ENCODE measurements at places on chromosomes 13 and 19.
A peak's percentile ranks its signal among the peaks of the same experiment; 100 is the strongest.

- no peak for DNase-seq
These were observed 348.9 kb downstream of the UQCRFS1 start for GRCh38 chr19:28864024-28864503.

- peak; percentile 66 for DNase-seq
These were observed 9.1 kb downstream of the ZNF653 start for GRCh38 chr19:11496391-11497163.

DNA sequence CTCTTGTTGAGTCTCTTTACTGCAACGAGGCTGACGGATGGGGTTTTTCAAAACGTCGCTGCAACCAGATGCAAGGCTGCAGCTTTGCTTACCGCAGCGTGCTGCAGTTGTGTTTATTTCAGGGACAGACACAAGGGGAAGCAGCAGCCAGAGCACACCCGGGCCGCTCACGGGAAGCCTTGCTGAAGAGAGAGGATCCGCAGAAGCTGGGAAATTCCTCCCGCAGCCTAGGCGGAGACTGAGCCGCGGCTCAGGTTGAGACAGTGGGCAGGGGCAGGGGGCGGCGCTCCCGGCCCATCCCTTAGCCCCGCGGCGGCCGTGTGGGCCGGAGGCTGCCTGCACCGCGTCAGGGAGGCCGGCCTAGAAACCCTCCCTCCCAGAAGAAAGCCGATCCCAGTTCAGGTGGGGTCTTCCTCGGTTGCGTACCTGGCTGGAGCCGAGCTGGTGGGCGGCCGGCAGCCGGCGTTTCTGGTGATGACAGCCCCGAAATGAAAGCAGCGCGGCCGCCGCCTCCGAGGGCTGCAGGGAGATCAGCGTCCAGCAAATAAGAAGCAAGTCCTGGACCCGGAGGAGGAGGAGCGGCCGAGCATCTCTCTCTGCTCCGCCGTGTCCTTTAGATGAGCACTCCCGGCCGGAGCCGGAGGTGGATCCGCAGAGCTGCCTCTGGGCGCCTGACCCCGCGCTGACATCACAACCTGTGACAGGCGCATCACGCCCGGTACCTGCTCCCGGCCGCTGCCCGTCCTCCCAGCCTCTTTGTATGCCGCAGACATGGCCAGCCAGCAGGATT lies at the start of gene FRY:
TSS of gene FRY (plus strand) at position 750 of the 790 bp plus-strand sequence. CDS start at position 772, 22 bp downstream.
- peak; percentile 75 for DNase-seq

DNA sequence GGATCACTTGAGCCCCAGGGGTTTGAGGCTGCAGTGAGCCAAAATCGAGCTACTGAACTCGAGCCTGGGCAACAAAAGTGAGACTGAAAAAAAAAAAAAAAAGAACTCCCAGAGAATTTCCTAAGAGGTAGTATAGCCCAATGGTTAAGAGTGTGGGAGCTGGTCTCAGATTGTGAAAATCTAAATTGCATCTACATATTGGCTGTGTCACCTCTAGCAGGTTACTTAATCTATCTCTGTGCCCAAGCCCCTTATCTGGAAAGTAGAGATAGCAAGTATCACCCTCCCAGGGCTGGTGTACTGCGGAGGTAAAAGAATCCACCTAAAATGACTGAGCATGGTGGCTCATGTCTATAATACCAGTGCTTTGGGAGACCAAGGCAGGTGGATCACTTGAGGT lies 3.7 kb upstream of the PLAUR start:
- DNase-seq: no peak

- no peak for DNase-seq
These were observed 6.7 kb downstream of the KCNJ14 start for GRCh38 chr19:48461982-48462655.

DNA sequence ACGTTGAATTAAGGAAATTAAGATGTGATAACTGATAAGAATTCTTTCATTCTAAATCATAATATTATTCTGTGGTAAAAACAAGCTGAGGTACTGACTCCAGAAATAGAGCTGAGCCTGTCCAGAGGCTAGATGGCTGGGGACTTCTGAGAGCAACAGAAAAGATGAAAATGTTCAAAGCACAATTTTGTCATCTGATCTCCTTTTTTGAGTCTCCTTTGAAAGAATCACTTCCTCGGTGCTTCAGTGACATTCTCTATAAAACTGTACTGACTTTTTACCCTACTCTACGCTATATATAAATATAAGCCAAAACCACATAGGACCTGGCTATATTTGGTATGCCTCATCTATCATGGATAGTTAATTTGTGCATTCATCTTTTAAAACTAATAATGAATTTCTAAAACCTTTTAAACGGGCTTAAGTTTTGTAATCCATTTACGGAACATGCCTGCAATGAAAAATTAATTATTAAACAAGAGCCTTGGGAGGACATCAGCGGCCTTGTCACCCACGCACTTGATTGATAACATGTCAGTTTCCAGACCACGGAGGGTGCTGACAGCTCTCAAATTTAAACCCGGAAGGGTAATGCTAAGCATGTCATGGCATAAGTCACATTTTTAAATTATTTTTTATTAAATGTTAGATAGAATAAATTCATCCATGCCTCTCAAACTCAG lies 235.5 kb downstream of the PCDH9 start:
- peak; percentile 14 for DNase-seq

GRCh38 chr13:44974056-44974793 lies 15.0 kb downstream of the NUFIP1 start:
- peak; percentile 50 for DNase-seq

DNA sequence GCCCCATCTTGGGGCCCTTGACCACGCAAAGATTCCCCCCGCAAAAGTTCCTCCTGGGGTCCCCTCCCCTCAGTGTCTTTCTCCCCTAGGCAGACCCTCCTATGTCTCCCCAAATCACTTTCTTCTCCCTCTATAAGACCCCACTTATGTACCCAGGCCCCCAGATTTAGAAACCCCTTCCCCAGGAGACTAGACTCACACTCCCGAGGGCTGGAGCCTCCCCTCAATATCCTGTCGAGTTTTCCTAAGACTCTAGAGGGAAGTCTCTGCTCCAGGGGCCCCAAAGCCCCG lies 1.4 kb downstream of the SLC1A5 start:
- no peak for DNase-seq

GRCh38 chr13:99565478-99566124 lies 64.3 kb downstream of the TM9SF2 start:
- DNase-seq: no peak

- DNase-seq: no peak
These were observed 1790.8 kb upstream of the PCDH20 start for GRCh38 chr13:63206461-63206860.

DNA sequence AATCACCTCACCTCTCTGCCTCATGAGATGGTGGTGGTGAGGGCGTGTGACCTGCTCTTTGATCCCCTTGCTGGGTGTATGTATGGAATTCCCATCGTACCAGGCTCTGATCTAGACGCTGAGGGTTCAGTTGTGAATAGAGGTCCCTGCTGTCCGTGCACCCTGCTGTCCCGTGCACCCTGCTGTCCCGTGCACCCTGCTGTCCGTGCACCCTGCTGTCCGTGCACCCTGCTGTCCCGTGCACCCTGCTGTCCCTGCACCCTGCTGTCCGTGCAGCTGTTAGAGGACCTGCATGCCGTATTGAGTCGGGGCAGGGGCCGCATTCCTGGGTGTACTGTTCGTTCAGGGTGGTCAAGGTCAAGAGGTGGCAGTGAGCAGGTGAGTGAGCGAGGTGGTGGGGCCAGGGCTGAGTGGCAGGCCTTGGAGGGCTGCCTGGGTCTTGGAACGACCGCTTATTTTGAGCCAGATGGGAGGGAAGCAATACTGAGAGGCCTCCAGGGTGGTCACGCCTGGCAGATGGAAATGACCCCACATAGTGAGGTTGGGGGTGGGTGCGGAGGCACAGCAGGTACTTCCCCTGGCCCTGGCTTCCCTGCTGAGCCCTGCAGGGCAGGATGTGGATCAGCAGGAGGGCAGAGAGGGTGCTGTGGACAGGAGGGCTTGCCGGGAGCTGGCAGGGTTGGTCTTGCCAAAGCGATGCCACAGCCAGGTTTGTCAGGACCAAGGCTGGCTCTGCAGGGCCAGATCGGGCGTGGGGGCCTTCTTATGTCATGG lies 4.6 kb upstream of the EPN1 start:
- DNase-seq: no peak

DNA sequence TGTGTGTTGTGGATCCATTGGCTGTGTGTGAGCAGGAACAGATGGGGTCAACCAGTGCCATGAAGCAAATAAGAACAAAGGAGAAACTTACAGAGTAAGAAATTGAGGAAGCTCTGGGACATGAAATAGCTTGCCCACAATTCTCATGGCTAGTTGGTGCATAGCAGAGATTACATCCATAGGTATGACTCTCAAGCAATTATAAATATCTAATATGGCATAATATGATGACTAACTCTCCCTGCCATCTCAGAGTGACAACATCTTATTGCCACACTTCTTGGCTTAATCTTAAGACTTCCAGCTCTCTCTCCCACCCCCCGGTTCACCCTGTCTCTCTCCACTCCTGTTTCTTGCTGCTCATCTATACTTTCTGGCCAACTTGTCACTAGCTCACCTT lies 53.3 kb downstream of the OXGR1 start:
- no peak for DNase-seq

DNA sequence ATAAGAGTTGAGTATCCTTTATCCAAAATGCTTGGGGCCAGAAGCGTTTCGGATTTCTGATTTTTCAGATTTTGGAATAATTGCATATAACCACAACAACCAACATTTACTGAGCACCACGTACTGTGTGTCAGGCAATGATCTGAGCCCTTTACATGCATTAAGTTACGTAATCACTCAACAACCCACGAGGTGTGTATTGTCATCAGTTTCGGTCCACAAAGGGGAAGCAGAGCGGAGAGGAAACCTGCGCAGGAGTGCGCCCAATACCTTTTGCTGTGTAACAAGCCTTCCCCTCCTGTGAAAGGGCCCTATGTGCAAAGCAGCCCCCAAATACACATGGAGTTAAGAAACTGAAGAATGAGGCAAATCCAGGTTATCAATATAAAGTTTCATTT lies 20.7 kb upstream of the NLRP12 start:
- DNase-seq: no peak

DNA sequence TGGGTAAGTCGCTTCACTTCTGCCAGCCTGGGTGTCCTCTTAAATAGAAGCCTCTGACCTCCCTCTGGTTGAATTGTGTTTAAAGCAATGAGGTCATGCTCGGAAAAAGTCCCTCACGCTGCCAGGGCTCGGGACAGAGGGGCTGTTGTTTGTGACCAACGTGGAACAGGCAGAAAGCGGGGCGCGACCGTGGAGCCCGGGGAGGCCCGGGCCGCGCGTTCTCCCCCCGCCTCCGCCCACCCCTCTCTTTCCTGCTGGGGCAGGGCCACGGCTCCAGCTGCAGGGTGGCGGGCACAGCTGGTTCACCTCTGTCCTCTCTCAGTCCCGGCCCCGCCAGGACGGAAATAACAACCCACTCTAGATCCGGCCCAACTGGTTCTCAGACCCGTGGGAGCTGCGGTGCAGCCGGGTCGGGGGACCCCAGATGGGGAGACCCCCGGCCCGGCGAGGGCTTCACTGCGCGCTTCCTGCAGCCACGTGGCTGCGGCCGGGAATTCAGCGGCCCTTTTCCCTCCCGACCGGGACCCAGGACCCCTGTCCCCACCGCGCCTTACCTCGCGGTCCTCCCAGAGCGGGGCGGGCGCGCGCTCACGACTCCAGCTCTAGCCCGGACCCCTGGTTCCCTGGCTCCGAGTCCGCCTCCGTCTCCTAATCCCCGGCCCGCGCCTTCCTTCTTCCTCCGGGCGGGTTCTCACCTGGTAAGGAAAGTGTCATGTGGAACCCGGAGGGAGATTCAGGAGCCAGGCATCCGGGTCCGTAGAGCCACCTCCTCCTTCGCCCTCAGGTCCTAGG lies 1.9 kb downstream of the CDC42EP5 start:
- DNase-seq: no peak

- no peak for DNase-seq
These were observed 292.1 kb upstream of the MAB21L1 start for GRCh38 chr13:35768551-35768950.

GRCh38 chr19:33557196-33557595 lies 35.6 kb upstream of the PEPD start:
- DNase-seq: no peak

DNA sequence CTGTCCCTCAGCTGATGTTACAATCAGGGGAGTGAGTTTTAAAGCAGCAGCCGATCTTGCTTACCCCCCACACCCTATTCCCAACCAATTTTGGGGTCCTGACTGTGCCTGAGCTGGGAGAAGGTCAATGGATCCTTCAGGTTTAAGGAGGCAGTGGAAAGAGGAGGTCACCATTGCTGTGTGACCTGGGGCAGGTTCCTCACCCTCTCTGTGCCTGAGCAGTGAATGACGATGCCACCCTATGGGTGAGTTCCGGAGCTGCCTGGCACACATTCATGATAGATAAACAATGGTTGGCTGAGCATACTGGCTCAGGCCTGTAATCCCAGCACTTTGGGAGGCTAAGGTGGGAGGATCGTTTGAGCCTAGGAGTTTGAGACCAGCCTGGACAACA lies 20.3 kb upstream of the JUND start:
- no peak for DNase-seq

- DNase-seq: no peak
These were observed 61.6 kb downstream of the LRCH1 start for GRCh38 chr13:46614582-46614981.

DNA sequence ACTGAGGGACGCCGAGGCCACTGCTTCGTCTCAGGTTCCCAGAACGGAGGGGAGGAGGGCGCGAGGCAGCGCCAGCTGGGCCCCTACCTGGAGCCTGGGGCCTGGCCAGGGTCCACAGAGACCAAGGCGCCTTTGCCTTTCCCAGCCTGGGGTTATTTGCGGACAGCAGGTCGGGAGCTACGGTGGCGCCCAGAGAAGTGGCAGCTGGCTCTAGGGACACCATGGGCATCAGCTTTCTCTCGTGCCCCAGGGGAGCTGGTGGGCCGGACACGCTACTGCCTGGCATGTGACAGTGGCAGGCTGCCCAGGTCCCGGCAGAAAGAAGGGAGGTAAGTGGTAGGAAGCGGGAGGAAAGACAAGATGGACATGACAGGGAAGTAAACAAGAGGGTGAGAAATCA lies 19.0 kb downstream of the AKT2 start:
- DNase-seq: no peak
